Endothelial cell (in vitro differentiated cells): ENCODE measurements at places on chromosomes 2 and 18. TPM values are rescaled to one million over a fixed set of nuclear protein-coding genes. Genes with fewer than 3 reads are reported as not detected.

The TFCP2L1 gene
- 1.7 TPM for total RNA-seq

The GALR1 gene
- not detected for total RNA-seq

- H3K4me3 ChIP-seq: no peak overlapping the region
- peaks cover 1% of the 10 kb centered on the region for H3K27me3 ChIP-seq
- DNase-seq: peak; percentile 23
Observed at GRCh38 chr2:228048838-228049490, 132.5 kb downstream of the SPHKAP start.

The SP140 gene
- total RNA-seq: not detected

The C2orf66 gene
- 1.4 TPM for total RNA-seq

The HMSD gene
- not detected for total RNA-seq

The NEB gene
- 0.64 TPM for total RNA-seq

The SERPINB3 gene
- total RNA-seq: not detected

The FRZB gene
- total RNA-seq: 90.8 TPM

DNA sequence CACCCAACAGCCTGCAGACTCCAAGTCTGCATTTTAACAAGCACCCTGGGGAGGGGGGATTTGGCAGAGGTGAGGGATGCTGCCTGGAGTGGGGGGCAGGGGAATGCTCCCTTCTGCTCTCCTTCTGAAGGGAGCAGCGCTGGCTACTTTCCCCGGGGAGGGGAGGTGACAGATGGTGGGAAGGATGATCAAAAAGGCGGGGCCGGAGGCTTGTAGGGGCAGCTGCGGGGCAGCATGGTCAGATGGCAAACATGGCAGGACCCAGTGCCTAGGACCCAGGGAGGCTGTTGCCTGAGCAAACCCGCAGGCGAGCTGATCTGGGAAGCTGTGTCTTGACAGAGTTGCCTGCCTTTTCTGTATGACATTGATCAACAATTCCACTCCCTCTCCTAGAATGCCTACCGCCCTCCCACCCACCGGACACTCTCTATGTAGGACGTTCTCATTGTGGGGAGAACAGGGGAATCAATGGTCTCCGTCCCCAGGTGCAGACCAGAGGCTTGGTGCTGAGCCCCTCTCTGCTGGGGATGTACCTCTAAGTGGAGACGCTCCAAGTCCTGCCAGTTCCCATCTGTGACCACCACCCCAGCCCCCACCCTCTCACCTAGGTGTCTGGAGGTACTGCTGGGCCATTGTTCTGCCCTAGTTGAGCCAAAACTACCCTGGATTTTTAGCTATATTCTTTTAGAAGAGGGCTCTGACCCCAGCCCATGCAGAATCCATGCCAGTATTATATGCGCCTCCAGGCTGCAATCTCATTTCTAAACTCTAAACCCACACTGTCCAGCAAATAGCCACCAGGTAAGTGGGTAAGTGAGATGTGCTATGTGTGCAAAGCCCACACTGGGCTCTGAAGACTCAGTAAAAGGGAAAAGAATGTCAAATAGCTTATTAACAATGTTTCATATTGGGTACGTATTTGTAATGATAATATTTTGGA lies 89.7 kb upstream of the SEC11C start:
- peaks cover 2% of the 10 kb centered on the region for H3K27me3 ChIP-seq
- DNase-seq: no peak
- no peak overlapping the region for H3K4me3 ChIP-seq
- H3K36me3 ChIP-seq: peaks cover 4% of the 10 kb centered on the region
- no peak overlapping the region for H3K27ac ChIP-seq

The LOXHD1 gene
- total RNA-seq: 0.23 TPM

DNA sequence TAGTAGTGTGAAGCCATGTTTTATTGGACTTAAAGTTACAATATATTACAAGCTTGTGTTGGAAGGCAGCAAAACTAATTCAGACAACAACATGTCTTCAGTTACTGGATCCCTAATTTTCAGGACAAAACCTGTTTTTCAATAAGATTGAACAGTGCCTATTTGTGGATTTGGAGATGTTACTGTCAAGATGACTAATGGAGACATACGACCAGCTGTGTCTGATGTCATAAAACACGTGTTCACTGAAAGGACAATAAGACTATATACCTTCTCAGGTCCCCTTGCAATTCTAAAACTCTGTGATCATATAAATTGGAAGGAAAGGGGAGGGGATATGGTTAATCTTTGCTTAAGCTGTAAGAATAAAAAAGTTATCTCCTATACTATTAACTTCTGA lies 21.7 kb downstream of the METTL21A start:
- H3K4me3 ChIP-seq: no peak overlapping the region
- H3K4me1 ChIP-seq: peaks cover 4% of the 10 kb centered on the region
- H3K27ac ChIP-seq: no peak overlapping the region
- peaks cover 3% of the 10 kb centered on the region for H3K36me3 ChIP-seq
- no peaks in the 10 kb centered on the region for H3K27me3 ChIP-seq

DNA sequence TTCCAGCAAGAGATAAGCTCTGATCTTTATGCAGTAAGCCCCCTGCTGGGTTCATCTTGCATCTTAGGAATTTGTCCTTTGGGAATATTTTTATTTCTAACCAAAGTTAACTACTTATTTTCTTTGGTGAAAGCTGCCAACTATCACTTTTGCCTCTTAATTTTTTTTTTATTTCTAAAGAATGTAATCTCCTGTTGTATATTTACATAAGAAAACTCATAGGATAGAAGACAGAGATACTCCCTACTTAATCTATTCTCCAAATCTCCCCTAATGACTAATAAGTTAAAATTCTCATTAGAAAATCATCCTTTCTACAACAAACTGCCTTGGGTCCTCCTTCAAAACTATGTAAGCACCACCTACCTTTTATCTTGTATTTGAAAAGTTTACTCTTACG lies 612.2 kb upstream of the SLC39A10 start:
- DNase-seq: no peak
- no peaks in the 10 kb centered on the region for H3K36me3 ChIP-seq
- H3K27me3 ChIP-seq: no peaks in the 10 kb centered on the region
- H3K4me3 ChIP-seq: no peak overlapping the region

DNA sequence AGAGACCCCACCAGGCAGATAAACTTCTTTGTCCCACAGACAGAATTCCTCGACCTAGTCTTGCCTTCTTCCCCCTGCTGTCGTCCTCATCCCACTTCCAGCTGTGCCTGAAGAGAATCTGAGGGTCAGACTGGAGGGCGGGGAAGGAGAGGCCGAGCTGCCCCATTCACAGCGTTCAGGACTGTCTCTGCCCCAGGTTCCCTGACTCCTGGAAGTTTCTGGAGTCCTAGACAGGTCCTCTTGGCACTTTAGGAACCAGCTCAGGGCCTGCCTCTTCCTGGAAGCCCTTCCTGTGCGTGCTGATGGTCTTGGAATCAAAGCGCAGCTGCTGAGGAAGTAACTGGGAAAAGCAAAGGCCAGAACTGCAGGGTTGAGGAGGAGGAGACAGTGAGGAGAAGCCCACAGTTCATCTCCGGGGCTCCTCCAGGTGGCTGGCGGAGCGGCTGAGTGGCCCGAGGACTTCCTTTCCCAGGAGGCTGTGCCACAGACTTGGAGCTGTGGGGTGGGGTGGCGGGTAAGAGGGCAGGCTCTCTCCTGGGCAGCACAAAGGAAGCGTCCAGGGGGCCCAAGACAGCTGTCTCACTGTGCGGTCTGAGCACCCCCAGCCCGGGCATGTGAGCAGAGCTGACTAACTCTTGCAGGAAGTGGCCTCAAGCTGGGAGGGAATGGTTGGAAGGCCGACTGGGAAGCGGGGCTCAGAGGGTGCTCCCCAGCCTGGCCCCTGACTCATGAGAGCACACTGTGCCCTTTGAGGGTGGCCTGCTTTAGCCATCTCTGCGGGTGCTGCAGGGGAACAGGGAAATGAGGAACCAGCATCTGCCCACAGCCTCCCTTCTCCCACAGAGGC lies 39.5 kb downstream of the SDC1 start:
- H3K36me3 ChIP-seq: no peaks in the 10 kb centered on the region
- no peak for DNase-seq
- peaks cover 13% of the 10 kb centered on the region for H3K4me1 ChIP-seq

- no peak overlapping the region for H3K27ac ChIP-seq
- no peak for DNase-seq
- no peaks in the 10 kb centered on the region for H3K4me1 ChIP-seq
- H3K4me3 ChIP-seq: no peak overlapping the region
Observed at GRCh38 chr2:17000184-17000482, 334.5 kb upstream of the CYRIA start.

- H3K36me3 ChIP-seq: no peaks in the 10 kb centered on the region
- H3K27ac ChIP-seq: no peak overlapping the region
- no peaks in the 10 kb centered on the region for H3K27me3 ChIP-seq
- H3K4me1 ChIP-seq: no peaks in the 10 kb centered on the region
- no peak for DNase-seq
Observed at GRCh38 chr2:24652265-24653182, 140.7 kb downstream of the PTRHD1 start.

The ALK gene
- 0.05 TPM for total RNA-seq

GRCh38 chr2:36572054-36572718 lies 25.8 kb downstream of the FEZ2 start:
- H3K36me3 ChIP-seq: peaks cover 16% of the 10 kb centered on the region
- no peak overlapping the region for H3K4me3 ChIP-seq
- H3K4me1 ChIP-seq: peaks cover 18% of the 10 kb centered on the region
- no peak for DNase-seq
- H3K27ac ChIP-seq: peak overlapping the region; percentile 32
